ENCODE measurements at places on chromosomes 2 and 18.

GRCh38 chr2:9231291-9232165, 24.9 kb downstream of the ASAP2 start:
- no peak for DNase-seq

DNA sequence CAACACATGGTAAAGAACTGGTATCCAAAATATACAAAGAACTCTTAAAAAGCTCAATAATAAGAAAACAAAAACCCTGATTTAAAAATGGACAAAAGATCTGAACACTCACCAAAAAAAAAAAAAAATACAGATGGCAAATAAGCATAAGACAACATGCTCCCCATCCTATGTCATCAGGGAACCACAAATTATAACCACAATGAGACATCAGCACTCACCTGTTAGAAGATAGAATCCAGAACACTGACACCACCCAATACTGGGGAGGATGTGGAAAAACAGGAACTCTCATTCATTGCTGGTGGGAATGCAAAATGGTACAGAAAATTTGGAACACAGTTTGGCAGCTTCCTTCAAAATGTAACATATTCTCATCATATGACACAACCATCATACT, 66.7 kb downstream of the TMX3 start:
- DNase-seq = no peak

GRCh38 chr2:27182346-27182745, 29.5 kb upstream of the ATRAID start:
- DNase-seq = no peak

GRCh38 chr2:106841886-106842645, 43.9 kb downstream of the ST6GAL2 start:
- no peak for DNase-seq

DNA sequence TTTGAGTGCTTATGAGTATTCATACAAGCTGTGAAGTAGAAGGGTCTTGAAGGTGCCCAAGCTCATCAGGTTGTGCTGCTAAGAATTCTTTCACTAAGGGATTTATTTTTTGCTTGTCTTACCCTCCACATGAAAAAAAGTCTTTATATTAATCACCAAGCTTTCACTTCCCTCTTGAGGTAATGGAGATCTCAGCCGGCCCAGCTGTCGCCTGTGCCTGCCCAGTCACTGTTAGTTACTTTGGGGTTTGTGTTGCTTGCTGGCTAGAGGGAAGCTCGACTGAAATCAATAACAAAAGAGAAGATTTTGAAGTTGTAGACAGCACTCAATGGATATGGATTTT, 21.9 kb downstream of the MC2R start:
- no peak for DNase-seq

- DNase-seq = no peak
These were observed 462 bp upstream of the CIDEA start for GRCh38 chr18:12253663-12254135.

- DNase-seq = no peak
These were observed 25.2 kb downstream of the MYCN start for GRCh38 chr2:15965564-15966019.

GRCh38 chr2:229265727-229266126, 5.4 kb downstream of the PID1 start:
- DNase-seq = no peak

DNA sequence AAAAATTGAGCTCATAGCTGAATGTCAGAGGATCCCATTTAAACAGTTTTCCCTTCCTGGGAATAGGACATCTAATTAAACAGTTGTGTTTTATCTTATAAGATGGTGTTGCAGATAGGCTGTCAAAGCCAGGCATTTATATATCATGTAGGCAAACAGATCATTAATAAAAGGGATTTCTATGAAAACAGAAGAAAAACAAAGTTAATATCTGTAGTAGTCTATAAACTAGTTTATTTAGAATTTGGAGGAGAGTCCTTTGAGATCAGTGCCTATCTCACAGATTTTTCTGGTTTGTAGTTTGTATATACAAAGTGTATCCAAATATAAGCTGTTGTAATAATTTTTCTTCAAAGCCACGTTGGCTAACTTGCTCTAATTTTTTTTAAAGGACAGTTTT, 1738.2 kb upstream of the PIK3C3 start:
- DNase-seq = no peak

DNA sequence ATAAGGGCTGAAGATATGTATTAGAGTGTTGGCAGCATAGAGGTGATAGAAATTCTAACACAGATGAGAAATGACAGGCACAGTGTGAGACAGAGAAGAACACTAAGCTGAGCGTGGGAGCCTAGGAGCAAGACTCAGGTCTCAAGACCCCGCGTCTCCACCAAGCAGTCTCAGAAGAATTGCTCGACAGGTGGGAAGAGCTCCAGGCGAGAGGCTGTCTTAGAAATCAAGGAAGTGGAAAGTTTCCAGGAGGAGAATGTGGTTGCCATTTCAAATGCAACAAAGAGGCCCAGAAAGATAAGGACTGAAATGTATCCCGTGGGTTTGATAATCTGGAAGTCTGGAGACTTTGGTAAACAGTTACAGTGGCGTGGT, 31.5 kb upstream of the CAB39 start:
- DNase-seq = no peak

DNA sequence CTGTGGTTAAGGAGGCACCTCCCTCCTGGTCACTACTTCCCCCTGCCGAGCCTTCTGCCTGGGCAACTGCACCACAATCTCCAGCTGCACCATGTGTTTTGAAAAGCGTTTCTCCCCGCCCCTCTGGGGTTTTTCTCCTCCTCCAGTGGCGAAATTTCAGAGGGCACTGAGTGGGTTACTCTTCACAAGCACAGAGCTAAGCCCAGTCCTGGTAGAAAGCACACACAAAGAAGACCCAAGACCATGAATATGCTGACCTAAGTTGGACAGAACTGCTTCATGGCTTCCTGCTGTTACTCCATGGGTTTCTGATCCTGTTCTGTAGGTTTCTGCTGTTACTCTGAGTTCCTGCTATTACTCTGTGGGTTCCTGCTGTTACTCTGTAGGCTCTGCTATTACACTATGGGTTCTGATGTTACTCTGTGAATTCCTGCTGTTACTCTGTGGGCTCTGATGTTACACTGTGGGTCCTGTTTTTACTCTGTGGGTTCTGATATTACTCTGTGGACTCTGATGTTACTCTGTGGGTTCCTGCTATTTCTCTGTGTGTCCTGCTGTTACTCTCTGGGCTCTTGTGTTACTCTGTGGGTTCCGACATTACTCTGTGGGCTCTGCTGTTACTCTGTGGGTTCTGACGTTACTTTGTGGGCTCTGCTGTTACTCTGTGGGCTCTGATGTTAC, 216.6 kb downstream of the RTP5 start:
- DNase-seq = no peak

- DNase-seq = peak; percentile 37
These were observed 11.5 kb upstream of the SLC4A3 start for GRCh38 chr2:219615894-219616293.

- no peak for DNase-seq
These were observed 109.3 kb downstream of the ANTXR1 start for GRCh38 chr2:69122271-69122670.

- DNase-seq = no peak
These were observed 96.6 kb upstream of the TWSG1 start for GRCh38 chr18:9237981-9238380.

DNA sequence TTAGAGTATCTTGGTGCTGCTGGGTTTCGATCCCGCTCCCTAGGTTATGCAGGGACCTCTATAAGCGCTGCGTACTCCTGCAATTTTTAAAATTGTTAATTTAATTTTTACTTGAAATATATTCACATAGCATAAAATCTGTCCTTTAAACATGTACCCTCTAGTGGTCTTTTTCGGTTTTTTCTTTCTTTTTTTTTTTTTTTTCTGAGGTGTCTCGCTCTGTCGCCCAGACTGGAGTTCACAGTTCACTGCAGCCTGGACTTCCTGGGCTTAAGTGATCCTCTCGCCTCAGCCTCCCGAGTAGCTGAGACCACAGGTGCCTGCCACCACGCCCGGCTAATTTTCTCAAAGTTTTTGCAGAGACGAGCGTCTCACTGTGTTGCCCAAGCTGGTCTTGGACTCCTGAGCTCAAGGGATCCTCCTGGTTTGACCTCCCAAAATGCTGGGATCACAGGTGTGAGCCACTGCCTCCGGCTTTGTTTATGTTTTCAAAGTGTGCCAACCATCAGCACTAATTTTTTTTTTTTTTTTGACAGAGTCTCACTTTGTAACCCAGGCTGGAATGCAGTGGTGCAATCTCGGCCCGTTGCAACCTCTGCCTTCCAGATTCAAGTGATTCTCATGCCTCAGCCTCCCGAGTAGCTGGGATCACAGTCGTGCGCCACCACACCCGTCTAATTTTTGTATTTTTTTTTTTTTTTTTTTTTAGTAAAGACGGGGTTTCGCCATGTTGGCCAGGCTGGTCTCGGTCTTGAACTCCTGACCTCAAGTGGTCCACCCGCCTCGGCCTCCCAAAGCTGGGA, 585 bp upstream of the MOB1A start:
- DNase-seq = no peak

DNA sequence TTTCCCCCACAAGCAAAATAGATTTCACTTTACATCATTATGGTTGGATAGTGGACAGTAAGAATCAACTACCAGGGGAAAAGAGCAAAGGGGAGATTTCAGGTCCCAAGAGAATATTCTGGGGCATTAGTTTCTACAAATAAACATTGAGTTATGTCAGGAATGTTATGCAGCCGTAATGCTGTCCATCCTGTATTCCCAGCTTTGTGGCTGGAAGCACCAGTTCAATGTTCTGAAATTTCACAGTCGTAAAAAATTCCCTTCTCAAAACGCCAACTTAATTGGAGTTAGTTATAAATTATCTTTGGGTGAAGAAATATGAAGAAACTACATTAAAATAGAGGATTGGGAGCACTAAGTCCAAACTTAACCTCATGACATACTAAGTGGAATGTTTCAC, 141.5 kb upstream of the FIGN start:
- DNase-seq = no peak

DNA sequence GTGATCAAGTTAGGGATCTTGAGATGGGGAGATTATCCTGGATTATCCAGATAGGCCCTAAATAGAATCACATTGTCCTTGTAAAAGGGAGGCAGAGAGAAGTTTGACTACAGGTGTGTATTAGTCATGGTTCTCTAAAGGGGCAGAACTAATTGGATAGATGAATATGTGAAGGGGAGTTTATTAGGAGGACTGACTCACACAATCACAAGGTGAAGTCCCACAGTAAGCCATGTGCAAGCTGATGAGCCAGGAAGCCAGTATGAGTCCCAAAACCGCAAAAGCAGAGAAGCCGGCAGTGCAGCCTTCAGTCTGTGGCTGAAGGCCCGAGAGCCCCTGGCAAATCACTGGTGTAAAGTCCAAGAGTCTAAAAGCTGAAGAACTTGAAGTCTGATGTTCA, 275.8 kb downstream of the KCNS3 start:
- no peak for DNase-seq

GRCh38 chr2:144412709-144413108, 107.2 kb downstream of the ZEB2 start:
- DNase-seq = no peak

DNA sequence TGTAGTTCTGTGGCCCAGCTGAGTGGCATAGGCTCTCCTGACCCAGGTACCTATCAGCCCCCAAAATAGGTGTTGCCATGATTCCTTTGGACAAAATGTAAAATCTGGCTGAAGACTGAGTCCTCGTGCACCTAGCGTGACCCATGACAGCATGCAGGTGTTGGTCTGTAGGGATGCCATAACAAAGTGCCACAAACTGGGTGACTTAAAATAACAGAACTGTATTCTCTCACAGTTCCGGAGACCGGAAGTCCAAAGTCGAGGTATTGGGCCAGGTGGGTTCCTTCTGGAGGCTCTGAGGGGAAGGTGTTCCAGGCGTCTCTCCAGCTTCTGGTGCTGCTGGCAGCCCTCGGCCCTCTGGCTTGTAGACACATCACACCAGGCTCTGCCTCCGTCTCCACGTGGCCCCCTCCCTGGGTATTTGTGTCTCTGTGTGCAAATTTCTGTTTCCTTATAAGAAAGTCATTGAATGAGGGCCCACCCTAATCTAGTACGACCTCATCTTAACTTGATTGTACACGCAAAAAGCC, 34.5 kb downstream of the LRRFIP1 start:
- DNase-seq = no peak

DNA sequence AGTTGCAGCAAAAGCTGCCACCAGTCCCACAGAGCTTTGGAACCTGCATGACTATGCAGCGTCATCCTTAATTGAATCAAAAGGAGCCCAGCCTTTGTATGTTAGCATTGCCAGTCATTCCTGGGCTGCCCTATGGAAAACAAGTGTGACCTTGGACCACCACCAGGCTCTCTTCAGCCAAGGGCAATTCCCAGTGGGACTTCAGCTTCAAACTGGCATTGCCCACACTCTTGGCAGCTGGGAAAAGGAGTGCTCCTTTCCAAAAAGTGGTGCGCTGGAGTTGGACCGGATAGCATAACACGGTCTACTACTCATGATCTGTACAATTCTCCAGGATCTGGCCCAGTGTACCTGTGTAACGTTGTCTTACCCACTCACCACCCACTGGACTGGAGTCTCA, 259.5 kb downstream of the MREG start:
- no peak for DNase-seq

DNA sequence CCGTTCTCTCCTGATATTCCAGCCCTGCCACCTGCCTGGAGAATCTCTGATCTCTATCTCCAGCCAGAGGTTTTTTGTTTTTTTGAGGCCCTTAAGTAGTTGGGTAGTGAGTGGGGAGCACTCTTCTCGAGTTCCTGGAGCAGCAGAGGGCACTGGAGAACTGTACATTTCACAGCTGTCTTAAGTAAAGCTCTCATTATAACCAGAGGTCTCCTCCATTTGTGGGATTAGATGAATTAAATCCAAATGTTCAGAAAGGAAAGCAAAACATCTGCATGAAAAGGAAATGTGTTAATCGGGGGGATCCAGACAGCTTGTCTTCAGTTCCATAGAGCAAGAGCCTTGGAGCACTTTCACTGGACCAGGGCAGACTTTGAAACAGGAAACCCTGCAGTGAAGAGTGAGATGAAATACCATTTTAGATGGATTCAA, 32.8 kb downstream of the AOX1 start:
- DNase-seq = no peak
